ENCODE measurements at places on chromosomes 2 and 18.

- no peak for DNase-seq
Measured at GRCh38 chr2:181474222-181474881, 17.2 kb downstream of the ITGA4 start.

GRCh38 chr2:16148632-16149348 is 208.4 kb downstream of the MYCN start:
- no peak for DNase-seq

GRCh38 chr2:45734336-45734735 is 82.9 kb downstream of the PRKCE start:
- no peak for DNase-seq

DNA sequence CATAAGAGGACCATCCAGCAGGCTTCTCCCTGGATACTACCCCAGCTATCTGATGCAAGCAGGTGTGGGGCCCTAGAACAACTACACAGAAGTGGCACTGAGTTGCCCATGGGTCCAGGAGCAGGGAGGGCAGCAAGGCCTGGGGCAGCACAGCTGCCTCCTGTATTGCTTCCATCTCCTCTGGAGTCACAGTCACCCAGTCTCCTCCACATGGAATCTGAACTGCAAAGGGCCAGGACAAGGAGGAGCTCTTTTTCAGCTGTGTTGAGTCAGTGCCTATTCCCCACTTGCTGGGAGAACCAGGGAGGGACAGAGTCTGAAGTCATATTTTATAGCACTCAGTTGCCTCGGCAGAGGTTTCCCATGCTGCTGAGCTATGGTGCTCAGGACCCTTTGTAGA is 67.9 kb upstream of the ALPP start:
- DNase-seq = no peak

- DNase-seq = no peak
Measured at GRCh38 chr18:32455361-32455760, 15.3 kb downstream of the GAREM1 start.

- no peak for DNase-seq
Measured at GRCh38 chr2:221203856-221204255, 368.2 kb downstream of the EPHA4 start.

DNA sequence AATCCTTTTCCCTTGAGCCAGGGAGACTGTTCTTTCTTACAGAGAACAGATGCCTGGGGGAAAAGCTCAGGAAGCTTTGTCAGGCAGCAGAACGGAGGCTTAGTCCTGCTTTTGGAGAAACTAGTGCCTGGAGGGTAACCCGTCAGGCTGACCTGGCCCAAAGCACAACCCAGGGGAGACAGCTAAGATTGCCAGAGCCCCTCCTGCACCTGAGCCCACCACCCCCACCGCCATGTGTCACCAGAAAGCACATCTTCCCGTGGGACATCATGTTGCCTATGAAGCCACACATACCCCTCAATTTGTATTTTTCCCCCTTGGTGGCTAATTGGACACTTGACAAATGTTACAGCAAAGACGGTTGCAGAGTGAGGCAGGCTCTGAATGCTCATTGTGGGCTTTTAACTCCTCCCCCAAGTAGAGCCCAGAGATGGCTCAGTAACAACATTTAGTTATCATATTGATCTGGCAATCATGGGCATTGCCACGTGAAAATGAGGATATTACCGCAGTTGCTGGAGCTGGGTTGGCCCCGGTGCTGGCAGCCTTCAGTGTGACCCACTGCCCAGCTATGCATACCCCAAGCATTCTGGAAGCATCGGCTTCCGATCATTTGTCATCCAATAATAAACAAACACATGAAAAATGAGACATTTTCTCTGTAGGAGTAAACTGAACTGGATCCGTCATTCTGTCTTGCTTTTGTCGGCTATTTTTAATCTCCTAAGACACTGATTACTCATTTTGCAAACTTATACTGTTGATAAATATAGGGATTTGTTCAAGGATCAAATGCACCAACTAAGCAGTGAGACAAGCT is 229.5 kb downstream of the ATAD2B start:
- no peak for DNase-seq

GRCh38 chr2:29444150-29444549 is 328.9 kb downstream of the CLIP4 start:
- DNase-seq = no peak

DNA sequence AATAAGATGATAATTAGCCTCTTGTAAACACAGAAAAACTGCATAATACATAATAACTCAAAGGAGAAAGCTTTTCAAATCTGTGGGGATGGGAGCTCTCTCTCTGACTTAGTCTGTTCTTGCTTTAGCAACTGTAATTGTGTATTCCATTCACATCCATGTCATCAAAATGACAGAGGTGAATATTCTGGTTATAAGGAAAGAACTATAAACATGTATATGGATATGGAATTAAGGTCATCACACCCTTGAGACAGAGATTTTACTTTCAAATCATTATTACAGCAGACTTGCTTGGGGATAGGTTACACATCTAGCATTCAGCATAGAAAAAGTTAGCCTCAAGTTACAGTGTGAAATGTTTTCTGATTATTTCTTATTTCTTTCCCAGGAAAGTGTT is 497.7 kb downstream of the LRP1B start:
- no peak for DNase-seq

- DNase-seq = no peak
Measured at GRCh38 chr18:39550701-39551100, 1985.1 kb upstream of the CELF4 start.

- no peak for DNase-seq
Measured at GRCh38 chr18:3581890-3582289, 131.9 kb downstream of the TGIF1 start.

DNA sequence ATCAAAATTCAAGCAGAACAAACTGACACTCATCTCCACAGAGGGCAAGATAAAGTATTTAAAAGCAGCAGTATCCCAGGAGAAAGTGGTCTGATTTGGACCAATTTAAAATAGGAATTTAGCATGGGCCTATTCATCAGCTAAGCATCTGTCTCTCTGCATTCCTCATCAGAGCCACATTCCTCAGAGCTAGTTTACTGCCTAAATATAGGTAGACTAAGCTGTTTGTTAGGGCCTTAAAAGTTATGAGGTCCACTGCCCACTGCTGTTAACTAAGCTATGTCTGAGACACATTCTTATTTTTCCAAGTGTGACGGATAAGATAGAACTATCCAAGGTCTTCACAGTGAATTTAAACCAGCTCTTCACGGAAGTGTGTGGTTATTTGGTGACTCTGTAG is 17.6 kb downstream of the NEB start:
- no peak for DNase-seq

DNA sequence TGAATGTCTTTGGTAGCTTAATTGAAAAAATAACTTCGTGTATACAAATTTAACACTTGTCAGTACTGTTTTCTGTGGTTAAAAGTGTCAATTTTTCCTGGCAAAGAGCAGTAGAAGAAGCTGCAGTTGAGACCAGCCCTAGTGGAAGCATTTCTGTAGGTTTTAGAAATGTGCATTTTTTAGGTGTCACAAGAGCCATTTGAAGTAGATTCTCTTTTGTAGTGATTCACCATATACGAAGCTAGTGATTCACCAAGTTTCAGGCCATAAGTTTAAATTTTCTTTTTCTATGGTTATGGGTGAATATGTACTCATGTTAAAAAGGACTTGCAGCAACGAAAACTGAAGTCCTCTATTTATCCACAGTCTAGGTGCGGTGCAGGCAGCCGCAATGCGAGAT is 4.2 kb downstream of the NABP1 start:
- no peak for DNase-seq

GRCh38 chr2:200575957-200576356 is 9.9 kb upstream of the AOX1 start:
- no peak for DNase-seq

DNA sequence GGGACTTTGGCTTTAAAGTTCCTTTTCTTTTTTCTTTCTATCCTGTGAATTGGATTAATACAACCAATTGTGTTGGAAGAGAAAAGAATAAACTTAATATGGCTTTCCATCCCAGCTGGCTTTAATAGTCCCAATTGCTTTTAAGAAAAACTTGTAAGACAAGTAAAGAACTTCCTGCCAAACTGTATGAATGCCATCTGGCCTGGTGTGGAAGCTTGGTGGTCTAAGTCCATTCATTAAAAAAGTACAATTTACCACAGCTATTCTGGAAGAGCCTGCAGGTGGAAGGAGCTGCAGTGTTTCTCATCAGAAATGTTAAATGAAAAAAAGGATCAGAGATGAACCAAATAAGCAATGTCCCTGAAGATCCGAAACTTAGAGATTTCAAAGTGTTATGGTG is 103.9 kb downstream of the KLHL14 start:
- DNase-seq = no peak

DNA sequence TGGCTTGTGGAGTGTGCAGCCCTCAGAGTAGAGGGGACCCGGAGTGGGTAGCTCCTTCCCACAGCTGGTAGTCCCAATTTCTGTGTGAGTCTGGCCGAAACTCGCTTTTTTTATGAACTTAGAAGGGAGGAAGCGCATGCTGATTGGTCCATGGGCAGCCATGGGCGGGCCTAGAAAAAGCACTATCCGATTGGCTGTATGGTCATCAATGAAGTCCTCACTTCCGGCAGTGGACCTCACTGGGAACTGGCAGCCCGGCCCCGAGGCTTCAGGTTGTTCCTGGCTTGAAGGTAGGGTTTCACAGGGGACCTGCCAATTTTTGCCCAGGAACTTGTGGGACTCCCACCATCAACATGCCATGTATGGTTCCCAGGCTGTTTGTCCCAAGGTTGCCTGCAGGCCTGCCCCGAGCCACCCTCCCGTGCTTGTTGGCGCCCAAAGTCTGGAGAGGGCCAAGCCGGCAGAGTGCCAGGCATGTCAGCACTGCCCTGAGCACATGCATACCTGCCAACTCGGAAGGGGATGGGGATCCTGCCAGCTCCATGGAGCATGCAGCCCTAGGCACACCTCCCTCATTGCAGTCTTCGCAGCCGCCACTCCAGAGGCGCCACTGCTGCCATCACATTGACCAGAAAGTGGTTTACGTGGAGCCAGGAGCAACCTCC is 98.5 kb downstream of the ATP9B start:
- no peak for DNase-seq

DNA sequence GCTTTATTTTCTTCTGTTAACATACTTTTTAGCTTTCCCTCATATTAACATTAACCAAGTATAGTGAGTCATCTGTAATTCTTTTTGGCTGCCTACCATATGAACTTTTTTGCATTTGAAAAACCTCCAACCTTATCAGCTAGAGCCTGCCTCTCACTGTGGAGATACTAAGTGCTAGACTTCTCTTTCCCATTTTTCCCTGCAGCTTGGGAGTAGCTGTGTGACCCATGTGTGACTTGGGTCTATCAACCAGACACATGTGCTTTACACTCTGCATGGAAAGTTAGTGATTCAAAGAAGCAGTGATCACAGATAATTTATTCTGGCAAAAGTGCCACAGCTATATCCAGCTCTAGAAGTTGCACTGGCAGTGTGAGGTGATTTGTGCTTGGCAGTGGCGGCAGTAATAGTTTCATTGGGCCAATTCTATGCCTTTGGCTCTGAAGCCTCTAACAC is 36.3 kb downstream of the PREPL start:
- no peak for DNase-seq

DNA sequence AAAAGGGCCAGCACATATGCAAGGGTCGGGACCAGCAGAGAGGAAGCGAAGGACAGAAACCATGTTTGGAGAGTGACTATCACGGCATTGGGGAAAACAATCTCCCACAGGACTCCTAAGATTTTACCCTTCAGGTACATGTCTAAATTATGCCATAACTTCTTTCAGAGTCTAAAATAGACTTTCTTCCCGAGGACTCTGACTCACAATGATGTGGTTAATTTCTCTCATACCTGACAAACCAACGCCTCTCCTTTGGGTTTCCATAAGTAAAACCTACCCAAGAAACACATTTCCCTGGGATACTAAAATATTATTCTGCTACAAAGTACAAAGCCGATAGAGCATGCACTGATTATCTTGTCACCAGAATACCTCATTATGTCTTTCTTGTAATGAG is 127.8 kb upstream of the NETO1 start:
- DNase-seq = no peak

- no peak for DNase-seq
Measured at GRCh38 chr18:25056429-25056828, 295.5 kb downstream of the ZNF521 start.

Data from DND-41 (cell line).